ENCODE measurements at places on chromosomes 12 and 14. TPM values are rescaled to one million over a fixed set of nuclear protein-coding genes. Genes with fewer than 3 reads are reported as not detected.

Gene STAC3
- 2.2 TPM for total RNA-seq

Gene CDH24
- total RNA-seq = 16.4 TPM

Gene PLA2G1B
- total RNA-seq = not detected

Gene OR6C1
- total RNA-seq = not detected

Gene WBP11
- 124 TPM for total RNA-seq

Gene PRH1
- total RNA-seq = 17.2 TPM

Gene SLC7A8
- 2.0 TPM for total RNA-seq

Gene CEP128
- 29.3 TPM for total RNA-seq

DNA sequence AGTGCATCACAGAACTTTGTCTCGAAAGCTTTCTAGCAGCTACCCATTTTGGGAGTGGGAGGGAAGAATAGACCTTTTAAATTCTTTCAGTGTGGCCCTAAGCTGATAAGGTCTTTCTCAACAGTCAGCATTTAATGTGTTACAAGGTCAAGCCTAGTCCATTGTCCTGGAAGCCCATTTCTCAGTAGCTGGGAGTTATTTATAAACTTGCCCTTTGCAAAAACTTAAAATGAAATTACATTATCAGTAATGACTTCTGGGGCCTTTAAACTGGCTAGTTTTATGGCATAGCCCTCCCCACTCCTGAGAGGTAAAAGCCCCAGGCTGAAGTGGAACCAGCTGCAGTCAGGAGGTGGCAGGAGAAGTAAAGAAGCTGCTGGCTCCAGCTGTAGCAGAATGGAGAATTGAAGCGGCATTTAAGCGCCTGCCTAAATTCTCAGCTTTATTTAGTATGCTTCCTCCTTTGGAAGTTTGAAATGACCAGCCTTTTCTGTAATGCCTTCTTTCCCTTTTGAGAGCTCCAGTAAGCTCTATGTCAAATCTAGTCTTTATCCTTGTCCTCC is 12.4 kb downstream of the COPZ1 start:
- no peak for DNase-seq

DNA sequence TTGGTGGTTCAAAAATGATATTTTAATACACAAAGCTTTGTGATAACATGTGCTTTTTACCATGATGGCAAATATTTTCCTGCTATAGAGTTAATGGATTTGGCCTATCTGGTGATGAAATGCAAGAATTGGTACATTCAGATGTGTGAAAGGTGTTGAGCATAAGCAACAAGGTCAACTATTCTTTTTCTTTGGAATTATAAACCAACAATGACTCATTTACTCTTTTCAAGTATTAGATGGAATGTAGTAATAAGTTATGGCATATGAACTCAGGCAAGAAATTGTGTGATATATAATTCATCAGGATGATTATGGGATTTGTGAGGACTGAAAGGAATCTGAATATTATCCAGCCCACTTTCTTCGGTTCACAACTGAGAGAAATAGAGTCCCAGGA is 471.4 kb downstream of the ETNK1 start:
- DNase-seq = no peak

- peak; percentile 55 for DNase-seq
Observed at GRCh38 chr12:96194971-96195844, 1.0 kb downstream of the ELK3 start.

- DNase-seq = no peak
Observed at GRCh38 chr12:51335931-51336330, 10.5 kb downstream of the CELA1 start.

DNA sequence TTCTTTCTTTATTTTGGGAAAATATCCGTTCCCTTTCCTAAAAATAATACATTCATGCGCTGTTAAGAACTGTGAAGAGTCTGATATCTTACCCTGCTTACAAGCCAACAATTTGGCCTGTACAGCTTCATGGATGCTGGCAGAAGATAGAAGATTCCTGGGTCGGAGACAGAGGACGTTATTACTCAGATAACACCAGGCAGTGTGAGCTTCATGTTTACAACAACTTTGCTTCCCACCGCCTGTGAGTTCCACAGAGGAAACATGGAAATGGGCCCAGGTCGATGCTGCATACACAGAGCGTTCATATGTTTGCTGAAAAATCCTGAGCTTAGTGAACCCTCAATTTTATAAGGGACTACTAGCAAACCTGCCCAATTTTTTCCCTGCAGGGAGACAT is 705.6 kb upstream of the SEL1L start:
- DNase-seq = no peak

DNA sequence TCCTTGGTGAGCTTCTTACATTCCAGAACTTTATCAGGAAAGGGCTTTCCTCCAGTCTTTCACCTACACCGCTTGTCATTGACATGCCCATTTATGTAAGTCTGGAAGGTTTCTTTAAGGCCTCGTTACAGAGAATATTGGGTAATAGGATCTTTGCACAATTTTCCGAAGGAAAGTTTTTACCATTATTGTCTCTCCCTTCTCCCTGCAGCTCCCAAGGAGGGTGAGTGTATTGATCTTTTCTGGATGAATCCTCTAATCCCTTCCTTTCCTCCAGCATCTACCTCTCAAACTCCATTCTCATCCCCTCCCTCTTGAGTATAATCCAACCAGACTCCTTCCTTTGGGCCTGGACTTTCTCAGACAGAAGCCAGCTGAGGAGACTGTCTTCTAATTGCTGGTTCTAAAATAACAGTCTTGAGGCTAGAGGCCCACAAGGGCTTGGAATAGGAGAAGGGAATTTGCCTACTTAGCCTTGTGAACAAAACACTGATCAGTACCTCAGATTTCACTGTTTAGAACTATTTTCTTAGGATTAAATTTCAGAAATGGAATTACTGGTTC is 21.8 kb downstream of the WNK1 start:
- no peak for DNase-seq

DNA sequence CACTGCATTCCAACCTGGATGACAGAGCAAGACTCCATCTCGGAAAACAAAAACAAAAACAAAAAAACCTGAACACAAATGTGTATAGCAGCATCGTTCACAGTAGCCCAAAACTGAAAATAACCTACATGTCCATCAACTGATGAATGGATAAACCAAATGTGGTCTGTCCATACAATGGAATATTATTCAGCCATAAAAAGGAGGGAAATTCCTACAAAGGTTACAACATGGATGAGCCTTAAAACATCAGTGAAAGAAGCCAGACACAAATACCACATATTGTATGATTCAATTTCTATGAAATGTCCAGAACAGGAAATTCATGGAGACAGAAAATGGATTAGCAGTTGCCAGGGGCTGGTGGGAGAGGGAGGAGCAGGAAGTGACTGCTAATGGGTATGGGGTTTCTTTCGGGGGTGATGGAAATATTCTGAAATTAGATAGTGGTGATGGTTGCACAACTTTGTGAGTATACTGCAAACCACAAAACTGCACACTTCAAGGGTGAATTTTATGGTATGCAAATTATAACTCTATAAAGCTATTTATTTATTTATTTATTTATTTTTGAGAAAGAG is 4.0 kb downstream of the MYL2 start:
- no peak for DNase-seq

GRCh38 chr14:67532998-67533753 is at the start of gene PLEKHH1:
Gene PLEKHH1 (plus strand): TSS chr14:67533290. CDS start chr14:67541868, 8,578 bp downstream.
- peak; percentile 61 for DNase-seq

DNA sequence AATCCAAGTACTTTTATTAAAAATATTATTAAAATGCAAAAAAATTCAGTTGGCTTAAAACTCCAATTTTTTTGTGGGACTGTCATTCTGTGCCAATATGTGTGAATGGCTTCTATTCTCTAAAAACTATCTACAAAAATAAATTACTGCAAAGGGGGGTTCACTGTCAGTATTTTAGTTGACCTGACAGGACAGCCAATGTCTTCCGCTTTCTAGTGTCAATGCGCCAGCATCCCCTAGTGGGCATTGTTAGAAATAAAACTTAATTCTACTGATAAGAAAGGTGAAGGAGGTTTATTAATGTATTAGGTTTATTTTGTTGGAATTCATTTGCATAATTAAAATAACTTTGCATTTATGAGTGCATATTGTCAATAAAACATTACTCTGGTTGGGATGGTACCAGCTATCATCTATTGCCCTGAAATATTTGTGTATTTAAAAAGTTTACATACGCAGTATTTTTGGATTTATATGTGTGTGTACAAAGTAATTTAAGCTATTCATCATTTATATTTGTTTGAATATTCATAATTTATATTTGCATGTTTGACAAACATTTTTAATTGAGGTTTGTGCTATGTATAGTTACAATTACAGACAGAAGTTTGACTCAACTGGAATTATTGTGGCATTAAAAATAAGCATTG is 527.2 kb downstream of the FLRT2 start:
- no peak for DNase-seq

DNA sequence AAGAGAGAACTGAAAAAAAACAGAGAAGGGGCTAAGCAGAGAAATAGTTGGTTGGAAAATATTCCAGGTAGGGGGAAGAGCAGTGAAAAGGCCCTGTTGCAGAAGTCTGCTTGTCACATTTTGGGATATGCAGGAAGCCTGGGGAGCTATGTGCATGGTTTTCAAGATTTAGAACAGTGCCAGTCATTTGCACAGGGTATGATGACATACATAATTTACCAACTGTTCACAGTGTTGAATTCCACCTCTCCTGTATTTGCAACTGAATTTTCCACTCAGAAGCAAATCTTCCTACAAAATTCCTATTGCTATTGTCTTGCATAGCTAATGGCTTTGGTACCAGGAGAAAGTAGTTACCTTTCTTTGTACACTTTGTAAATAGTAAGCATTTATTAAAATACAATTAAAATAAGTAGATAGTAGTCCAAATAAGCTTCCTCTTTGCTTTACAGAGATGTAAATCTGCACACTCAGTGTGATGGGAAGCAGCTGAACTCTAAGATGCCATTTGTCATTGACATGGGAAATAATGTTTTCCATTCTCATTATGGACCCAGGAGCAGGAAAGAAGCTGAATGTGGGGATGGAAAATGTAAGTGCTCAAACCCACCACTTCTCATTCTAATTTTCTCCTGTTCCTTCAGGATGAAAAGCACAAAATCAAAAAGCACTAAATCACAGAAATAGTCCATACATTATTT is 177.4 kb downstream of the BTG1 start:
- DNase-seq = no peak

- no peak for DNase-seq
Observed at GRCh38 chr12:120048263-120048662, 59.2 kb downstream of the BICDL1 start.

- no peak for DNase-seq
Observed at GRCh38 chr14:88559852-88560251, 3.0 kb upstream of the ZC3H14 start.

GRCh38 chr14:101247842-101248725 is 313.2 kb upstream of the DIO3 start:
- no peak for DNase-seq

GRCh38 chr12:75944097-75944904 is 87.3 kb downstream of the PHLDA1 start:
- peak; percentile 97 for DNase-seq

DNA sequence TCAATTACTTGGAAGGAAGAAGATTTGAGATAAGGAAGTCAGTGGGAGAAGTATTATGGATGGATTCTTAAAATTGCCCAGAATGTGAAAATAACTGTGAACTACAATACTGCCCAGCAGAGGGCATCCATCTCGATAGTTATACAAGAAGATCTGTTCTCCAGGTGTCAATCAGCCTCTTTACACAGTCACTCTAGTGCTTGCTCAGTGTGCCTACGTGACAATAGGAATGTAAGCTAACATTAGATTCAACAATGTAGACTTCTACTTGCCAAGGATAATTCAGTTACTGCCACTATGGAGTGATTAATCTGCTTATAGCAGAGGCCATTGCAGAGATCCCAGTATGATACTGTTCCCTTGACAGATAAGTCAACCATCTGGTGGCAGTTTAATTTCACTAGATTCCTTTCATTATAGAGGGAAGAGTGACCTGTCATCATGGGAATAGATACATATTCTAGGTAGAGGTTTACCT is 10.6 kb upstream of the MAP4K5 start:
- peak; percentile 46 for DNase-seq

DNA sequence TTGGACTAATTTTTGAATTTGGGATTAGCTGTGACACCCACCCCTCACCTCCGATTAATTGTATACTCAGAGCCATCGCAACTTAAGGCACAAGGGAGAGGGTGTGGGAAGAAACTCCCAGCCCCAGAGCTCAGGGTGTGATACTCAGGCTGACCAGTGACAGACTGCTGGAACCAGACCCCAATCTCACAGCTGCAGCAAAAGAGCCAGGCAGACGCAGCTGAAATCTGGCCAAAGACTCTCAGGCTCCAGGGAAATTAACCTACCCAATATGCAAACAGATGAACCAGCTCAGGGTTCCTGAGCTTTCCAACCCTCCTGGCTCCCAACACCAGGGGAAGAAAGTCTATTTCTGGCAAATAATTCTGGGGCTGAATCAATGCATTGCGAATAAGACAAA is 30.5 kb downstream of the ANAPC7 start:
- DNase-seq = no peak

DNA sequence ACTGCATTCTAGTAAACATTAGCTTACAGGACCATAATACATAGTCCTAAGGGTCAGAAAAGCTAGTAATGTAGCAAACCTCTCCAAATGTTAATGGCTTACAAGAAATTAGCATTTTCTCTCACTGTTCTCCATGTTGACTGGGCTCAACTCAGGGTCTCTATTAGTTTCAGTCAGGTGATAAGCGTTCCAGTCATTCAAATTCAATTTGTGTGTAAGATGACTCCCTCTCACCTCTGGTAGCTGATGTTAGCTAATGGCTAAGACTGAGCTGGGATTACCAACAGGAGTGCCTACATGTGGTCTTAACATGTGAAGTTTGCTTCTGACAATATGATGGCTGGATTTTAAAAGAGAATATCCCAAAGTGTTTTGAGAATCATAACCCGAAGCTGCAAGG is 630.5 kb upstream of the USP15 start:
- DNase-seq = no peak

All from PC-9 (cell line).